ENCODE measurements at places on chromosomes 2 and 18. TPM values are rescaled to one million over a fixed set of nuclear protein-coding genes. Genes with fewer than 3 reads are reported as not detected.

KIF1A gene
- total RNA-seq: not detected

ZAP70 gene
- total RNA-seq: not detected

MTHFD2 gene
- total RNA-seq: 146 TPM

IMP4 gene
- 97.4 TPM for total RNA-seq

FLACC1 gene
- 0.74 TPM for total RNA-seq

Measured in smooth muscle cell of bladder (primary cell).